ENCODE measurements at places on chromosomes 3 and 15. TPM values are rescaled to one million over a fixed set of nuclear protein-coding genes. Genes with fewer than 3 reads are reported as not detected.

- no peak for DNase-seq
- H3K27me3 ChIP-seq, result no peaks in the 10 kb centered on the region
- H3K27ac ChIP-seq, result no peak overlapping the region
- no peak overlapping the region for H3K4me3 ChIP-seq
- no peaks in the 10 kb centered on the region for H3K4me1 ChIP-seq
Measured at GRCh38 chr3:134074790-134075567, 45.3 kb upstream of the SLCO2A1 start.

- no peaks in the 10 kb centered on the region for H3K4me1 ChIP-seq
- no peak for DNase-seq
- peaks cover 9% of the 10 kb centered on the region for H3K27me3 ChIP-seq
- H3K27ac ChIP-seq, result no peak overlapping the region
- H3K36me3 ChIP-seq, result no peaks in the 10 kb centered on the region
Measured at GRCh38 chr15:57479005-57479404, 102.7 kb downstream of the CGNL1 start.

DNA sequence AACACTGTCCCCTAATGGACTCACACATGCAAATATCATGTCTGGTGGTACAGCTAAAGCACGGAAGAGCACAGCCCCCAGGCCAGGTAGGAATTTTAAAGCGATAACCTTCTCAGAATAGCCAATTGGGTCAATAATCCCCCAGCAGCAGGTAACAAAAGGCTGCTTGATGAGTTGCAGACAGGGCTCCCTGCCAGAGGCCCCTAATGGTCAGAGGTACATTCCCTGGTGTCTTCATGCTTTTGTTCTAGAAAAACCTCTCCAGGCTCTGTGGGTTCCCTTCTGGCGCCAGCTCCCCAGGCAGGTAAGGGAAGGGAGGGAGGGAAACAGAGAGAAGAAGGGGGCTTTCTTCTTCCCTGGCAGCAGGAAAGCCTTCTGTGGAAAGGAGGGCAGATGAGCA is 43.4 kb upstream of the PRTG start:
- H3K4me3 ChIP-seq, result no peak overlapping the region
- no peaks in the 10 kb centered on the region for H3K4me1 ChIP-seq
- no peak for DNase-seq
- no peaks in the 10 kb centered on the region for H3K36me3 ChIP-seq
- H3K27ac ChIP-seq, result no peak overlapping the region
- peaks cover 2% of the 10 kb centered on the region for H3K27me3 ChIP-seq

DNA sequence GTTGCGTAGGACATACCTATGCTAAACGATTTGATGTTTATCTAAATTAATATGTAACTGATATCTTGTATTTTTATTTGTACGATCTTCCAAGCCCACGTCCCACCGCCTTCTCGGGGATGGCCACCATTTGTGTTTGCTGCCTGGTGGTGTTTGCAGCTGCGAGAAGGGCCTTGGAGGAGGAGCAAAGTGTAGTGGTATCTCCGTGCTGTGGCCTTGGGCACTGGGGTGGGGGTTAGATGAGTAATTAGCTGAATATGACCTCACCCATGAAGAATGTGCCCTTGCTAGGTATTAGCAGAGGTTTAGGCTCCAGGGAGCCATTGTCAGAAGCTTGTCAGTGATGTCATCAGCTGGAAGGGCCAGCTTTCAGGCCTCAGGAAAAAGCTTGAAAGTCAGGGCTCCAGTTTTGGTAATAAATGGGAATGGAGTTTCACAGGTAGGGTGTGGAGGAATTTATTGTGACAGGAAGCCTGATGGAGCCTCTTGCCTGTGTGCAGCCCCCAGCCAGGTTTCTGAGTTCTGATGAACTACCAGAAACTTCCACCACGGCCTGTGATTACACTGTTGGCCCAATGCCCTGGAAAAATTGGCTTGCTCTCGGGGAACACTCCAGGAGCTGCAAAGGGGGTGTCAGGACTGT is 41.0 kb downstream of the FLNB start:
- H3K4me1 ChIP-seq, result peaks cover 38% of the 10 kb centered on the region
- no peaks in the 10 kb centered on the region for H3K36me3 ChIP-seq
- H3K27me3 ChIP-seq, result no peaks in the 10 kb centered on the region
- no peak overlapping the region for H3K4me3 ChIP-seq
- H3K27ac ChIP-seq, result no peak overlapping the region

DNA sequence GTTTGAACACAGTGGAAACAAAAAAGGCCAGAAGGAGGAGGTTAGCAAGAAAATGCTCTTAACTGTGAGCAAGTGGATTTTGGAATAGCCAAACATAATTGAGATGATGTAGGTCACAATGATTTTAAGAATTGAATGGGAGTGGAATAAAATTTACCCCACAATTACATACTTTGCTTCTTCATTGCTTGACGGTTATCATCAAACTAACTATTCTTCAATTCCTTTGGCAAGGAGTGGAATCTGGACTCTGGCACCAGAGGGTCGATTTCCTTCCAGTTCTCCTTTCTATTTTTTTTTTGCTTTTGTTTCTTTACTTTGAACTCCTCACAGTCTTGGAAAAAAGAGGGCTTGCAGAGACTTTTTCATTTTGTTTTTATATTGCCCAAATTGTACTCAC is 634.5 kb upstream of the TGFBR2 start:
- no peak for DNase-seq
- no peaks in the 10 kb centered on the region for H3K36me3 ChIP-seq
- H3K27ac ChIP-seq, result no peak overlapping the region
- H3K4me1 ChIP-seq, result no peaks in the 10 kb centered on the region

GRCh38 chr3:124999317-124999716 is 56.5 kb downstream of the HEG1 start:
- no peak overlapping the region for H3K27ac ChIP-seq
- H3K36me3 ChIP-seq, result peaks cover 45% of the 10 kb centered on the region
- no peaks in the 10 kb centered on the region for H3K27me3 ChIP-seq
- no peak for DNase-seq
- H3K4me1 ChIP-seq, result peaks cover 14% of the 10 kb centered on the region

DNA sequence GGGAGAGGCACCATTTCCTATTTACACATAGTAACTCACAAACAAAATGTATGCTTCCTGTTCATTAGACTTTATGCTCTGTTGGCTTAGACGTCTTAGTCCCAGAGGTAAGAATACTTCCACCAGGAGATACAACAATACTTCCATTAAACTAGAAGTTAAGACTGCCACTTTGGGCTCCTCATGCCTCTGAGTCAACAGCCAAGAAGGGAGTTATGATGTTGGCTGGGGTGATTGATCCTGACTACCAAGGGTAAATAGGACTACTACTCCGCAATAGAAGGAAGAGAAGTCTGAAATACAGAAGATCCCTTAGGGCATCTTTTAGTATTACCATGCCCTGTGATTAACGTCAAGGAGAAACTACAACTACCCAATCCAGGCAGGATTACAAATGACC is 43.5 kb upstream of the ABI3BP start:
- no peaks in the 10 kb centered on the region for H3K4me1 ChIP-seq
- H3K27me3 ChIP-seq, result peaks cover 7% of the 10 kb centered on the region
- no peak for DNase-seq
- no peaks in the 10 kb centered on the region for H3K36me3 ChIP-seq
- no peak overlapping the region for H3K27ac ChIP-seq

GRCh38 chr15:45496658-45497057 is 25.9 kb downstream of the SLC30A4 start:
- H3K27ac ChIP-seq, result no peak overlapping the region
- DNase-seq, result no peak
- no peaks in the 10 kb centered on the region for H3K27me3 ChIP-seq
- no peaks in the 10 kb centered on the region for H3K36me3 ChIP-seq
- H3K4me3 ChIP-seq, result no peak overlapping the region

DNA sequence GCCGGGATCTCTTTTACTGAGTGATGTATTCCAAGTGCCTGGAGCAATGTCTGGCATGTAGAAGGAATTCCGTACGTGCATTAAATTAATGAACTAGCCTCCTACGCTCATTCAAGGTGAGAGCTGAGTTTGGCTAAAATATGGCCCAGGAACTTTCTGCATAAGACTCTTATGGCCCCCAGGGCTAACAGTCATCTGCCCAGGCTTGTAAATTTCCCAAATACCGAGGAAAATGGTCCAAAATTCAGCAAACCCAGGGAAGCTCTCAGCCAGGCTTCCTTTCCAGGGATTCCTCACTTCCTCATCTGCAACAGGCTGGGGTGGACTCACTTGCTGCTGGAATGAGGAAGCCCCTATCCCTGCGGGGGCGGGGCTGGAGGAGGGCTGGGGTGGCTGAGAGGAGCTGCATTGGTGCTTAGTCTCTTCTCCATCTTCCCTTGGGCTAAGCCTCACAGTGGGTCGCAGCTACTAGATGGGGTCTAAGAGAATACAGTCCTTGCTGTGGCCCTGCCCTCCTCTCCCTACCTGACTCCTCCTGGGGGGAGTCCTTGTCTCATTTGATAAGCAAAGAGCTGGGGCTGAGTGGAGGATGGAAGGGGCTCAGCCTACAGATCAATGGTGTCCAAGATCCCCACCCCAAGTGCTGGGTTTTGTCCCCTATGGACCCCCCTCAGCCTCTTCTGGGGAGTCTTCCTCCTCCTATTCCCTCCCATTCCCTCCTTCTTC is 28.5 kb upstream of the APOD start:
- peaks cover 35% of the 10 kb centered on the region for H3K4me1 ChIP-seq
- H3K27ac ChIP-seq, result no peak overlapping the region
- H3K36me3 ChIP-seq, result peaks cover 19% of the 10 kb centered on the region
- no peak overlapping the region for H3K4me3 ChIP-seq
- no peaks in the 10 kb centered on the region for H3K27me3 ChIP-seq

GRCh38 chr3:127954640-127955039 is 39.6 kb downstream of the KBTBD12 start:
- no peaks in the 10 kb centered on the region for H3K36me3 ChIP-seq
- no peak overlapping the region for H3K27ac ChIP-seq
- H3K4me1 ChIP-seq, result no peaks in the 10 kb centered on the region
- peaks cover 8% of the 10 kb centered on the region for H3K27me3 ChIP-seq
- no peak overlapping the region for H3K4me3 ChIP-seq

- H3K4me1 ChIP-seq, result no peaks in the 10 kb centered on the region
- H3K27me3 ChIP-seq, result peaks cover 8% of the 10 kb centered on the region
- no peak overlapping the region for H3K27ac ChIP-seq
Measured at GRCh38 chr15:88932875-88933330, 19.7 kb upstream of the MFGE8 start.

DNA sequence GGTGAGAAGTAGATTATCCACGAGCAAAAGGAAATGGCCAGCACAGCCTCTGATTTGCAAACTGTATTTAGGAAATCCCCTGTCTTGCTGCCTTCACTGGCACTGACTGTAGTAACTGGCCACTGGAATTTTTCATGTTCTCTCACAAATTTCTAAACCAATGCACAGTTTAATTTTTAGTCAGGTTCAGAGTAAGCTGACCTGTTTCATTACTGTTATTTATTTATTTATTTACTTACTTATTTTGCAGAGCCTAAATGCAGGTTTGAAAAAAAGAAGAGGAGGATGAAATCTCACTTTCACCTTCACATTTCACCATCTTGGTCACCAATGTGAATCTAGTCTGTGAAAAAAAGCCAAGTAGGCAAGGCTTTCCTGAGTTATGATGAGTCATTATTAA is 291.0 kb downstream of the PLOD2 start:
- H3K36me3 ChIP-seq, result no peaks in the 10 kb centered on the region
- no peaks in the 10 kb centered on the region for H3K4me1 ChIP-seq
- DNase-seq, result no peak
- H3K4me3 ChIP-seq, result no peak overlapping the region
- H3K27ac ChIP-seq, result no peak overlapping the region

- H3K4me3 ChIP-seq, result no peak overlapping the region
- H3K27me3 ChIP-seq, result peaks cover 7% of the 10 kb centered on the region
- no peak for DNase-seq
- H3K36me3 ChIP-seq, result no peaks in the 10 kb centered on the region
- H3K4me1 ChIP-seq, result no peaks in the 10 kb centered on the region
- H3K27ac ChIP-seq, result no peak overlapping the region
Measured at GRCh38 chr15:71237456-71238188, 122.4 kb downstream of the THSD4 start.

DNA sequence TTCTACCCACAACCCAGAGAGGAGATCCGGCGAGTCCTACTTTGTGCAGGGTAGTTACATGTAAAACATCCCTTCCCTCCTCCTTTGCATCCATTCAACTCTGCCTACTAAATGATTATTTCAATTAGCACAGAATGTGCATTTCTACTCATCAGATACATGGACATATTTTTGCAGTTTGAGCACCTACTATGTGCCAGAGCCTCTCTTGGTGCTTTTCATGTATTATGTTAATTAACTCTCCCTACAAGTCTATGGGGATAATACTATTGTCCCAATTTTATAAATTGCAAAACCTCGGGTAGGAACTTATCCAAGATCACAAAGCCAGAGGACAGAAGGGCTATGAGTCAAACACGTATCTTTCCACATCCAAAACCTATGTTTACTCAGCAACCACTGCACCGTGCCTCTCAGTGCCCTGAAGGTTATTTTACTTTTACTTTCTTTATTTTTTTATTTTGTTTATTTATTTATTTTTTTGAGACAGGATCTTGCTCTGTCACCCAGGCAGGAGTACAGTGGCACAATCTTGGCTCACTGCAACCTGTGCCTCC is 432.8 kb downstream of the MAGI1 start:
- H3K4me3 ChIP-seq, result no peak overlapping the region
- H3K27me3 ChIP-seq, result no peaks in the 10 kb centered on the region
- no peaks in the 10 kb centered on the region for H3K4me1 ChIP-seq

GRCh38 chr3:54847361-54847760 is 80.5 kb downstream of the LRTM1 start:
- H3K4me1 ChIP-seq, result no peaks in the 10 kb centered on the region
- no peak for DNase-seq
- peaks cover 2% of the 10 kb centered on the region for H3K27me3 ChIP-seq
- H3K36me3 ChIP-seq, result no peaks in the 10 kb centered on the region
- no peak overlapping the region for H3K4me3 ChIP-seq
- no peak overlapping the region for H3K27ac ChIP-seq

DNA sequence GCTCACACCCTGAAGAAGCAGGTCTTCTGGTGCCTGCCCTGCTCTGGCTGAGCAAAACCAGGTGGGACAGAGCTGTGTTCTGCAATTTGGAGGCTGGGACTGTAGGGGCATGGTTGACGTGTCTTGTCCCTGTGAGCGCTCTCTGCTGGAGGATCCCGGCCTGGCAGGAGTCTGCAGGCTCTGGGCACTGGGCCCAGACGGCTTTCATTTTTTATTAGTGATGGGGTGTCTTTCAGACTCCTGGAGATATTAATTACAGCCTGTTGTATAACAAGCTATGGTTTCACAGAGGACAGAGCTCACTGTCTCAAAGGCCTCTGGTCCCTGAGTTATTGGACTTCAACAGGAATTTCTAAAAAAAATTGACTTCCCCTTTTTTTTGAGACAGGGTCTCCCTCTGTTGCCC is 29.5 kb upstream of the ZNF710 start:
- H3K4me1 ChIP-seq, result no peaks in the 10 kb centered on the region
- H3K27ac ChIP-seq, result no peak overlapping the region
- H3K36me3 ChIP-seq, result no peaks in the 10 kb centered on the region
- peak; percentile 71 for DNase-seq
- no peak overlapping the region for H3K4me3 ChIP-seq
- no peaks in the 10 kb centered on the region for H3K27me3 ChIP-seq

Gene GOLGA8R
- 3.1 TPM for total RNA-seq

Gene CHSY1
- total RNA-seq, result 57.9 TPM

Gene CLEC3B
- not detected for total RNA-seq

Gene LMCD1
- 2.2 TPM for total RNA-seq

Gene PAK6
- 0.67 TPM for total RNA-seq

Gene ONECUT1
- total RNA-seq, result not detected

Gene MEX3B
- total RNA-seq, result 0.99 TPM

Gene MDFIC2
- total RNA-seq, result not detected

Data from activated CD8-positive, alpha-beta T cell treated with anti-CD3 and anti-CD28 coated beads for 36 hours (primary cell).